ENCODE measurements at places on chromosomes 12 and 14.

GRCh38 chr12:5272018-5272785 lies 159.7 kb upstream of the NTF3 start:
- DNase-seq = no peak

DNA sequence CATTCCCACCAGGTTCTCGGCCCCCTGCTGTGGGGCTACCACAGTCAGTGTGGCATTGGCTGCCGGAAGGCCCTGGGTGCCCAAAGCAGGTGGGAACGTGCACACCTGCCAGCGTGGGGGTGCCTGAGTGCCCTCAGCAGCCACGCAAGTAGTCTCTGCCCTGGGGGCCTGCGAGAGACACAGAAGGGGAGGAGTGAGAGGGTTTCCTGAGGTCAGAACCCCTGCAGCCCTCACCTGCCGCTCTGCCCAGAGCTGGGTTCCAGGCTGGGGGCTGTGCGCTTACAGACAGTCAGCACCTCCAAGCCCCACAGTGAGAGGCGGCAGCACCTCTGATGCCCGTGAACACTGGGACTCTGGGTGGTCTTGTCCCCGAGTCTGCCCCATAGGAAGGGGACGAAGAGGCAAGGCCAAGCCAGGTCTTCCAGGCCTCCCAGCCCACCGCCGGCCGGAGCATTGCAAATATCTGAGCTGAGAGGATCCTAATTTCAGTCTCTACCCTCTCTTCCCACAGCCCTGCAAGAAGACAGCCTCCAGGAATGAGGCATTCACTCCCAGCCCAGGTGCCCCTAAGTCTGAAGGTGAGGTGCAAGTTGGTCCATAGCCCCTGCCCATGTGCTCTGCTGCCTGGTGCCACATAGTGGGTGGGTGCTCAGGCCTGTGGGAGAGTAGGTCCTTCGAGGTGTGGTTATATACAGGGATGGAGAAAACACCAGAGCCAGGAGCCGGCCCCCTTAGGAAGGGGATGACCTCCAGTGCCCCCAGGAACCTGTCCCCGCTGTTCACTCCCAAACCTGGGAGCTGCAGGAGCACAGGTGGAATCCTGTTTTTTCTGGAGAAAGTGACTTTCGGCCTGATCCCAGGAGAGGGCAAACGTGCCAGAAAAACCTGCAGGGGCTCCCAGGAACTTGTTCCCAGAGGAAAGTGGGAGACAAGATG lies 291.1 kb upstream of the RTL1 start:
- no peak for DNase-seq

DNA sequence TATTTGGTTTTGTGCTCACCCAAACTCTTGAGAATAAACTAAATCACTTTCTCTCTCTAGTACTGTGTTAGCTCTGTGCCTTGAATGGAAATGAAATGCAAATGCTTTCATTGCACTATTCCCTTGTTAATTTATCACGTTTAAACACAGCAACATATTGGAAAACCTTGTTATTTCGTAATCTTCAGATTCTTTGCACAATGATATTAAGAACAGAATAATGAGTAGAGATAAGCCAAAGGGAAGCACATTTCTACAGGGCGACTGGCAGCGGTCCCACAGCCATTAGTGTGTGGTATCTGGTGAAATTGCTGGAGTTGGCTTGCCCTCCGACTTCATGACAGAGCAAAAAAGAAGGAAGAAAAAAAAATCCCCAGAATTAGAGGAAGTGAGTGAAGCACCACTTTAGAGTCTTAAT lies 166.1 kb upstream of the E2F7 start:
- DNase-seq = no peak

DNA sequence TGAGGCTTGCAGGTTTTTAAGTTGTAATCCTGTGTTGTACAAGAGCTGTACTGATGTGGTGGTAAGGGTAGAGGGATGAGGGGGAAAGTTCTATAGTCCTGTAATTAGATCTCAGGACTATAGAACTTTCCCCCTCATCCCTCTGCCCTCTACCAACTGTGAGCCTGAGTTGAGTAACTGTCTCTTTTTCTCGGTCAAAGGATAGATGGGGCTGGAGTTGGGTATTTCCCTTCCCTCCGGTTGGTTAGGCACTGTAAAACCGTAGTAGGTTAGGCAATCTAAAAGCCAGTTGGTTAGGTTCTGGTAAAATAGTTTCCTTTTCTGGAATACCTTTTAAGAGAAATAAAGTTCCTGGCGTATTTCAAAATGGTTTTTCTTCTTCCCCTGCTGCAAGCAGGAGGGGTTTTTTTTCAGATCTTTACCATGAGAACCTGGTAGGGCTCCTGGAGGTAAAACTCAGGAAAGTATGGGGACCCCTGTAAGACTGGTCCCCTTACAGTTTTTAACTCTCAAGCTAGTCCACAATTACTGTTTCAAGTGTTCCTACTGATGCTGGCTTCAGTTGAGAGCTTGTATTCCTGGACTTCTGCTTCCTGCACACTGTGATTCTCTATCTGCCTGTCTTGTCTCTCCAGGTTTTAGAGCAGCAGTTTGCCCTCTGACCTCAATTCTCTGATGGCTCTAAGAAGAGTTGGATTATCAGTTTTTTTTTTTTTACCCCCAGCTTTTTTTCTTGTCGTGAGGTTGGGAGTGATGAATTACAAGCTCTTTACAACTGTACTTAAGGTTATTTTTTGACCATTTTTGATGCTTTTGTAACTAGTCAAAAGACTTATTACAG lies 58.7 kb downstream of the FUT8 start:
- no peak for DNase-seq

GRCh38 chr14:103606963-103607668 lies 21.9 kb upstream of the KLC1 start:
- DNase-seq = no peak

GRCh38 chr12:120079411-120080400 lies 36.8 kb downstream of the RAB35 start:
- DNase-seq = no peak

GRCh38 chr14:98200601-98201000 lies 1071.4 kb downstream of the BCL11B start:
- no peak for DNase-seq

- no peak for DNase-seq
Measured at GRCh38 chr14:66322564-66322963, 163.6 kb upstream of the CCDC196 start.

DNA sequence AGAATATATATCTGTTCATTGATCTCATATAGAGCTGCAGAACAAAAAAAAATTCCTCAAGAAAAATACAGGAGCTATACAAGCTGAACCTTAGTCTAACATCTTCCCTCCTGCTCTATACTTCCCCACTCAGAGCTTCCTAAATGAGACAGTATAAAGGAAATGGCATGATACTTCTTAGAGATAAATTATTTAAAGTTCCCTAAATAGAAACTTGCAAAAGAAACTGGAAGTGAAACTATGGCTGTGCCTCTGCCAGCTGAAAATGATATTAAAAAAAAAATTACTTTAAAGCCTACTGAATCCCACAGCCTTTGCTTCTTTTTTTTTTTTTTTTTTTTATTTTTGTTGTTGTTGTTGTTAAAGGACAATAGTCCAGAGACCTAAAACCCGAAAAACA lies 11.6 kb upstream of the NEK9 start:
- no peak for DNase-seq

- DNase-seq = no peak
Measured at GRCh38 chr12:15726878-15727150, 62.4 kb downstream of the EPS8 start.

- DNase-seq = no peak
Measured at GRCh38 chr12:111775205-111776193, 8.8 kb downstream of the ALDH2 start.

- no peak for DNase-seq
Measured at GRCh38 chr14:54922598-54922997, 20.0 kb upstream of the GCH1 start.

DNA sequence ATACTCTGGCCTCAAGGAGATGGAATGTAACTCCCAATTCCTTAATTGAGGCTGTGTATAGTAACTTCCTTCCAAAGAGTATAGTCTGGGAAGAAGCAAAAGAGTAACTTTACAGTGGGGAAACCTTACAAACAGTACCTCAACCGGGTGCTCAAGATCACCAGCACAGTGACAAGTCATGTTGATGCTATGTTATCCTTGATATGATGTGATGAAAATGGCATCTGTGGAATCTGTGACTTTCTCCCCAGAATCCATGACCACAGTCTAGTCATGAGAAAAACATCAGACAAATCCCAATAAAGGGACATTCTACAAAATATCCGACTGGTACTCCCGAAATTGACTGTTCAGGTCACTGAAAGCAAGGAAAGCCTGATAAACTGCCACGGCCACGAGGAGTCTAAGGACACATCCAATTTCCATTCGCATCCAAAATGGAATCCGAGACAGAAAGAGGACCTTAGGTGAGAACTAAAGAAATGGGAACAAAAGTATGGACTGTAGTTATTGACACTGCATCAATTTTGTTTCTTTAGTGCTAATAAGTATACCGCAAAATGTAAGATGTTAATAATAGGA lies 97.3 kb upstream of the FRMD6 start:
- DNase-seq = no peak

GRCh38 chr12:12747278-12747677 lies 30.1 kb downstream of the CDKN1B start:
- no peak for DNase-seq

GRCh38 chr12:99039367-99040120 lies 394.5 kb downstream of the APAF1 start:
- no peak for DNase-seq

DNA sequence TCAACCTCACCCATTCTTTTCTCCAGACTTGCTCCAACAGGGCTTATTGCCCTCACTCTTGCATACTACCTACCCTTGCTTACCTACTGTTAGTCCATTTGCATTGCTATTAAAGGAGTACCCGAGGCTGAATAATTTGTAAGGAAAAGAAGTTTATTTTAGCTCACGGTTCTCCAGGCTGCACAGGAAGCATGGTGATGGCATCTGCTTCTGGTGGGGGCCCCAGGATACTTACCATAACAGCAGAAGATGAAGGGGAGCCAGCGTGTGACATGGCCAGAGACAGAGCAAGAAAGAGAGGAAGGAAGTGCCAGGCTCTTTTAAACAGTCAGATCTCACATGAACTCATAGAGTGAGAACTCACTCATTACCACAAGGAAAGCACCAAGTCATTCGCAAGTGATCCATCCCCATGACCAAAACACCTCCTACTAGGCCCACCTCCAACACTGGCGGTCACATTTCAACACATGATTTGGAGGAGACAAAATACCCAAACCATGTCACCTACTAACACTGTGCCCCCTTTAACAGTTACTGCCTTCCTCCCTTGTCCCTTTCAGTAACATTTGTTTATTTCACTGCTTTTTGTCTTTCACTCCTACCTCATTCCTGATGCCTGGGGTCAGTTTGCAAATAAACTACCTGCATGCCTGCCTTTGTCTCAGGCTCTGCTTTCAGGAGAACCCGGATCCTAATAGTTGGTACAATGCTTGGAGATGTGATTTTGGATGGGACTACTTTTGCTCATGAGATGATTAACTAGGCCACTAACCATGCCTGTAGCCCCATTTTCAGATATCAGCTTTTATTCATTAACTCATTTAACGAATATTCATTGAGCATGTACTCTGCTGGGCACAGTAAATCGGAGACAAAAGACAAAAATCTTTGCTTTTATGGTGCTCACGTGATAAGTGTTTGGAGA lies 41.6 kb upstream of the CSRP2 start:
- no peak for DNase-seq

- no peak for DNase-seq
Measured at GRCh38 chr12:1338483-1339177, 255.8 kb downstream of the FBXL14 start.

DNA sequence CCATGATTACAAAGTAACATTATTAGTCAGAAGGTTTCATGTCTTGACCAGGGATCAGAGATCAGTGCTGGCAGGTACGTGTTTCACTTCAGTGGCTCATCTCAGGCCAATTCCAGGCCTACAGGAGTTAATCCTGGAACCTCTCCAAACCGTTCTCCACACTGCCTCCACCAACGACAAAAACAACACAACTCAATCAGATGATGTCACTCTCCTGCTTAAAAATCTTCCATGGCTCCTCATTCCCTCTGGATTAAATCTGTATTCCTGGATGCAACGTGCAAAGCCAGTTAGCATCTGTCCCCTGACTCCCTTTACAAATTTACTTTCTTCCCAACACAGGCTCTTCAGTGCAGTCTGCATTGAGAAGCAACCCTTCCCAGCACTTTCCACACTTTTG lies 34.3 kb upstream of the TXNRD1 start:
- DNase-seq = no peak

GRCh38 chr14:42112108-42112507 lies 505.4 kb downstream of the LRFN5 start:
- no peak for DNase-seq

All from stimulated activated CD4-positive, alpha-beta T cell treated with anti-CD3 and anti-CD28 coated beads, Interleukin-1b, Interleukin-23, amount 100 ng/mL, for 1 hour (primary cell).